ENCODE measurements at places on chromosomes 2 and 18.
A peak's percentile ranks its signal among the peaks of the same experiment; 100 is the strongest.

- DNase-seq: no peak
Measured at GRCh38 chr2:235066895-235067294, 115.1 kb downstream of the SH3BP4 start.

GRCh38 chr2:23269747-23270146, 115.2 kb upstream of the KLHL29 start:
- DNase-seq: peak; percentile 3

GRCh38 chr18:56515522-56515921, 122.9 kb downstream of the TXNL1 start:
- no peak for DNase-seq

DNA sequence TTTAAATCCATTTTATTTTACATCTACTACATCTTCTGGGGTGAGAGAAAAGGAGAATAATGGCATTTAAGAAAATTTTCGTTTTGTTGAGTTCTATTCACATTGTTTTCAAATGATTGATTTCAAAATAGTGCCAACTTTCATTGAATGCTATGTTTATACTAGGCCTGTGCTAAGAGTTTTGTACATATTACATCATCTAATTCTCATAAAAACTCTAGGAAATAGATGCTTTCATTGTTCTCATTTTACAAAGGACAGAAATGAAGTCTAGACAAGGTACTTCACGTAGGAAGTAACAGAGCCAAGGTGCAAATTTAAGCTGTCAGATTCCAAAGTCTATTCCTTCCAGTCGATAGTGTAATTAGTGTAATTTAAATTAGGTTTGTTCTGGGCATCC, 402.8 kb upstream of the UBE2E3 start:
- DNase-seq: no peak

DNA sequence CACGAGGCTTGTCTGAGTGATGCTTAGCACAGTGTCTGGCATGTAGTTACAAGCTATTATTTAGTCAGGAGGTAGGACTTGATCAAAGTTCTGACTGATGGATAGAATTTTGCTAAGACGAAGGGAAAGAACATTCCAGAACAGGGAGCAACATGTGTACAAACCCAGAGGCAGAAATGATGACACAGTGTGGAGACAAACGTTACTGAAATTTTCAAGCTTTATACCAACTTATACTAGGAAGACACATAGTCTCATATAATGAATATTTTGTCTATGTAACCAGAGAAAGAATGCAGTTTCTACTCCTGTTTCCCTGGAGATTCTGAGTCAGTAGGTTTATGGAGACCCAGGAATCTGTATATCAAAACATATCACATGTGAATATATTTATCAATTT, 123.4 kb downstream of the FAM124B start:
- no peak for DNase-seq

DNA sequence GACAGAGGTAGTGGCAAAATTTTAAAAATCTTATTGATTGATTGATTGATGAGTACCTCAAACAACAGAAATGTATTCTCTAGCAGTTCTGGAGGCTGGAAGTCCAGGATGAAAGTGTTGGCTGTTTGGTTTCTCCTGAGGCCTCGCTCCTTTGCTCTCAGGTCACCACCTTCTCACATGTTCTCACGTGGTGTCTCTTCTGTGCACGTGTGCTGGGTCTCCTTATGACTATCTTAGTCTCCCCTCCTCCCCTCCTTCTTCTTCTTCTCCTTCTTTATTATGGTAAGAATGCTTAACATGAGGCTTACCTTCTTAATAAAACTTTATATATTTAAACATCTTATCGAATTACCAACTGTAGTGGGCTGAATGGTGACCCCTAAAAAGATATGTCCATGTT, 446.0 kb upstream of the SPHKAP start:
- no peak for DNase-seq

GRCh38 chr2:128317181-128317898, 1.3 kb downstream of the HS6ST1 start:
- DNase-seq: peak; percentile 66

GRCh38 chr2:46050027-46050426, 247.2 kb upstream of the EPAS1 start:
- no peak for DNase-seq

GRCh38 chr2:74249406-74250122, 51.1 kb downstream of the MTHFD2 start:
- no peak for DNase-seq

Data from NCI-H526 treated with DMSO at 0.1 percent for 48 hours (cell line).